ENCODE measurements at places on chromosomes 16 and 17.

- DNase-seq: no peak
Observed at GRCh38 chr16:52050418-52050817, 496.5 kb downstream of the TOX3 start.

- DNase-seq: no peak
Observed at GRCh38 chr16:58518083-58518979, 3.0 kb downstream of the SETD6 start.

- DNase-seq: no peak
Observed at GRCh38 chr16:10668322-10669045, 26.2 kb downstream of the TEKT5 start.

DNA sequence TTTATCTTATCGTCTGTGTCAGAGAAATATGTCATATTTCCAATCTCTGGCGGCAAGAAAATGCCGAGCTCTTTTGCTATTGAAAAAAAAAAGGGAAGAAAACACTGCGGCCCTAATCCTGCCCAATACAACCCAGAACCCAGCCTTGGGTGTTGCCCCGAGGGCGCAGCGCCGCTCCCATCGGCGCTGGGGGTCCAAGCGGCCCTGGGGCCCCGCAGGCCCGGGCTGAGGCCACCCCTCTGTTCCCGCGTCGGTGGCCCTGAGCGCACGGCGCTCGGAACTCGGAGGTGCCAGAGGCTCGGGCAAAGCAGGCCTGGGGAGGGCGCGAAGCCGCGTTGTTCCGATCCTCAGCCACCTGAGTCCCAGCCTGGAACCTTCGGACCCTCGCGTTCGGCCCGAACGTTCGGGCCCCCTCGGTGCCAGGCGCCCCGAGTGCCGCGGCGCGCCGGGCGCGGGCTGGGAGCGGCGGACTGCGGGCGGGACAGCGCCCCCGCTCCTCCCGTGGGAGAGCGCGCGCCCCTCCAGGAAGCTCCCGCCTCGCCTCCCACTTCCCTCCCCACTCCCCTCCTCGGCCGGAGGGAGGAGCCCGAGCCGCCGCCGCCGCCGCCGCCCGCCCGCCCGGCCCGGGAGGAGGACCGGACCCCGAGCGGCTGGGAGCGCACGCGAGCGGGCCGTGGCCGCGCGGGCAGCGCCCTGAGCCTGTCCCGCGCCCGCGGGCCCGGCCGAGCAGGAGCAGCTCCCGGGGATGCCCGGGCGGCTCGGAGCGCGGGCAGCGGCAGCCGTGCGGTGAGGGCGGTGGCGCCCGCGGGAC, at the start of gene CPNE2:
TSS of gene CPNE2 (plus strand) at position 609 of the 811 bp plus-strand sequence. CDS start 18,160 bp downstream, outside the sequence.
- no peak for DNase-seq

DNA sequence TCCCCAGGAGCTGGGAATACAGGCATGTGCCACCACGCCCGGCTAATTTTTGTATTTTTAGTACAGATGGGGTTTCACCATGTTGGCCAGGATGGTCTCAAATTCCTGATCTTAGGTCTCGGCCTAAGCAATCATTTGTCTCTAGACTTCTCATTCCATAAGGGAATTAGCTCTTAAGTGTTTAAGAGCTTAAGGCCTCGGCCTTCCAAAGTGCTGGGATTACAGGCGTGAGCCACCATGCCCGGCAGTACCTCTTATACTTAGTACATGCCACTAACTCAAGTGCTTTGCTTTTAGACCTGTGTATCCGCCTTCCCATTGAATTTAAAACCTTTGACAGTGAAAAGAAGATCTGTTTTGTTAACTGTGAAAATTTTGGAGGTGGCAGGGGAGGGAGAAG, 16.6 kb upstream of the IL21R start:
- DNase-seq: no peak

DNA sequence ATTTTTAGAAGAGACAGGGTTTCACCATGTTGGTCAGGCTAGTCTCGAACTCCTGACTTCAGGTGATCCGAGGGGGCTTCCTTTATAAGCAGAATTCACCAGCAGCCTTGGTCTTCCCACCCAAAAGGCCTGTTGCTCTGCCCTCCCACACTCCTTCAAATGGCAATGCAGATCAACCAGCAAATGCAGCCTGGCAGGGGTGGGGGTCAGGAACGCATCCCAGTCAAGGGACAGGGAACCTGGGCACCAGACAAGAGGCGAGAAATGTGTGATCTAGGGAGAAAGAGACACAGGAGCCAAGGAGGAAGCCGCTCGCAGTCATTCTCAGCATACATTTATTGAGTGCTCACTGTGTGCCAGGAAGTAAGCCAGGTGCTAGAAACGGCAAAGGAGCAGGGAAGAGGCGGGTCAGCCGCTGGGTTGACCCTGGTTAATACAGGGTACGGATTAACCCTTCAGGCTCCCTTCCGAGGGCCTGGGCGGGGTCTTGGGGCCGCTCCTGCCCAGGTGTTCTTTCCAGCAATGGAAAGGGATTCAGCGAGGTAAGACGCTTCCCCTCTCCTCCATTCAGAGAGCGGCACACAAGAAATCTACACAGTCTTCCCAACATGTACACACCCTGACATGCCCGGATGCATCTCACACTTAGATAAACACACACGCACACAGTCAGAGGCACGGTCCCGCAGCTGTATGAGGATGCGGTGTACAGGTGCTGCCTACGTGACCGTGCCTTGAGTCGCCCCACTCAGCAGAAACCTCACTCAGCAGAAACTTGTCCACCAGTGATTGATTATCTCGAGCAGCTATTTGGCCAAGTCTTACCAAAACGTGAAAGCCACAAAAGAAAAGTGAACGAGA, 6.6 kb upstream of the PITPNA start:
- DNase-seq: no peak

DNA sequence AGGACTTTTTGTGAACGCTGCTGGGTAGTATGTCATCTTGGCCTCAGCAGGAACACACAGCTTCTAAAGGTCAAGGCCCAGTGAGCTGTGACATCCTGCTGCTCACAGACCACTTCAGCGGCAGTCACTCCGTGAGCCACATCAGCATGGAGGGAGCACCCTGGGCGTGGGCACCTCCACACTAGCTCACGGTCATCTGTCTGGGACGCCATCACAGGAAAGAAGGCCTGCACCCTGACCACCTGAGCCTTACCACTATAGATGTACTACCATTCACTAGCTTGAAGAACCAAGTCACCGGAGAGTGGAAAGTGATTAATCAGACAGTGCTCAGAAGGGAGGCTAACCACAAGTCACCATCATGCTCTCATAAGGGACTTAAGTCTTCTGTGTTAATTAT, 3.3 kb downstream of the AXIN1 start:
- no peak for DNase-seq

DNA sequence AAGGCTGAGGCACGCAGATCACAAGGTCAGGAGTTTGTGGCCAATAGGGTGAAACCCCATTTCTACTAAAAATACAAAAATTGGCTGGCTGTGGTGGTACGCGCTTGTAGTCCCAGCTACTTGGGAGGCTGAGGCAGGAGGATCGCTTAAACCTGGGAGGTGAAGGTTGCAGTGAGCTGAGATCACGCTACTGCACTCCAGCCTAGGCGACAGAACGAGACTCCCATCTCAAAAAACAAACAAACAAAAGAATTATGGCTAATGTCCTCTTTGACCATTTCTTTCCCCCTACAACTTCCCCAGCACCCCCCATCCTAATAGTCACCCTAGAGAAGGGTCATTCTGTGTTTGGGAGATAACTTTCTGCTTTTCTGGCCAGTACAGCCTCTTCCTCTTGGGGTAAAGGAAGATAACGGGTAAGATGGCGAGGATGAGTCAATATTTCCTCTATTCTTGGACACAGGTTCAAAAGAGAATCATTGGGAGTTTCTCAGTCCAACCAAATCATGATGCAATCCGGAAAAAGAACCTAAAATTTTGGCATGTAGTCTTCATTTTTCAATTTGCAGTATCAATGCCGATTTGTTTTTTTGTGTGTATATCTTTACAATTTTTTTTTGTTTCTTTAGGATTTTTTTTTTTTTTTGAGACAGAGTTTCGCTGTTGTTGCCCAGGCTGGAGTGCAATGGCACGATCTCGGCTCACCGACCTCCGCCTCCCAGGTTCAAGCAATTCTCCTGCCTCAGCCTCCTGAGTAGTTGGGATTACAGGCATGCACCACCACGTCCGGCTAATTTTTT, 107.6 kb upstream of the MED13 start:
- no peak for DNase-seq

DNA sequence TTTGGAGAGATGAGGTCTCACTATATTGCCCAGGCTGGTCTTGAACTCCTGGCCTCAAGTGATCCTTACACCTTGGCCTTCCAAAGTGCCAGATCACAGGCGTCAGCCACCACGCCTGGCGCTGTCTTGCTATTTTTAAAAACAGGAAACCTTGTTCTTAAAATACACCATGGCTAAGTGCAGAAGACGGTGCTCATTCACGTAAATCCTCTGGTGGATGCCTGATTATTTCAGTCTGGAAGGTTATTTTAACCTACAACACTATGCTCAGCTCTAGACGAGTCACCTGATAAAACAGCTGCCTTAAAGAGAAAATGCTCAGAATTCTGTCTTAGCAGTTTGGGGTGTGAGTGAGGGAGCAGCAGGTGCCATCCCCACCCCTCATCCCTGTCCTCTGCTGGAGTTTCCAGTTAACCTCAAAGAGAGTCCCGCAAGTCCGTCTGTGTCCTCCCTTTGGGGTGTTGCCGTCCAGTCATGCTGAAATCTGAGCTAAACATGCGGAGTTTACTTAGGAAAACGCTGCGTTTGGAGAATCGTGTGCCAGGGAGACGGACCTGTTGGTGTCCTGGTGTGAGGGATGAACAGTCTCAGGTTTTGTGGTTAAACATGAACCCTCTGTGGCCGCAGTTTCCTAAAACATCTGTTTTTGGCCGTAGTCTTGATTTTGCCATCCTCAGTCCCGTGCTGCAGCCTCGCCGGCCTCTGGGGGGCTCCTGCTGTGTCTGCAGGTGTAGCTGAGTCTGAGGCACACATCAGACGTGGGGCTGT, 17.1 kb downstream of the SPG7 start:
- DNase-seq: no peak

GRCh38 chr16:51164574-51164973, 13.5 kb upstream of the SALL1 start:
- no peak for DNase-seq

DNA sequence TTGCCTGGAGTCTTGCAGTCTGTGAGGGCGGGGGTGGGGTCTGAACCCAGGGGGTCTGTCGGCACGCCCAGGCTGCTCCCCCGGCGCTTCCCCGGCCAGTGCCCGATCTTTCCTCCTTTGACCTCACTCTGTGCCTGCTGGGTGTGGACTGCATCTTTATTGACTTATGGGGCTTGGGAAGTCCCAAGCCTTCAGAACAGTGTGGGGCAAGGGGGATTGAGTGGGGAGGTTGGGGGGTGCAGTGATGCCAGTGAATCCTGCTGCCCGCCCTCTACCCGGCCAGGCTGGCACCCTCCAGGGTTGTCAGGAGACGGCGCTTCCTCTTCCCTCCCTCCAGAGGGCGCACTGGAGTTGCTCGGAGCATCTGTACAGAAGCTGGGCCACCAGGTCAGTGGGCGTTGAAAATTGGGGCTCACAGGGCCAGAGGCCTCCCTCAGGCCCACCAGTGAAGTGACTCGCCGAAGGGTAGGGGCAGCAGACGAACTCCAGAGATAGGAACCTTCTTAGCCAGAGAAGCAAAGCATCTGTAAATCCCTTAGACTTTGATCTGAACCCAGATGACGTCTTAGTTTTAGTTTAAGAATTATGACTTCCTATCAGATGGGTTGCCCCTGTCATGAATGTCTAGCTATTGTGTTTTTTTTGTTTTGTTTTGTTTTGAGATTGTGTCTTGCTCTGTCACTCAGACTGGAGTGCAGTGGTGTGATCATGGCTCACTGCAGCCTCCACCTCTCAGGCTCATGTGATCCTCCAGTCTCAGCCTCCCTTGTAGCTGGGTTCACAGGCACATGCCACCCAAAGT, 184.8 kb upstream of the CIBAR2 start:
- DNase-seq: no peak

- DNase-seq: no peak
Observed at GRCh38 chr16:67549240-67549639, 13.1 kb upstream of the CTCF start.

DNA sequence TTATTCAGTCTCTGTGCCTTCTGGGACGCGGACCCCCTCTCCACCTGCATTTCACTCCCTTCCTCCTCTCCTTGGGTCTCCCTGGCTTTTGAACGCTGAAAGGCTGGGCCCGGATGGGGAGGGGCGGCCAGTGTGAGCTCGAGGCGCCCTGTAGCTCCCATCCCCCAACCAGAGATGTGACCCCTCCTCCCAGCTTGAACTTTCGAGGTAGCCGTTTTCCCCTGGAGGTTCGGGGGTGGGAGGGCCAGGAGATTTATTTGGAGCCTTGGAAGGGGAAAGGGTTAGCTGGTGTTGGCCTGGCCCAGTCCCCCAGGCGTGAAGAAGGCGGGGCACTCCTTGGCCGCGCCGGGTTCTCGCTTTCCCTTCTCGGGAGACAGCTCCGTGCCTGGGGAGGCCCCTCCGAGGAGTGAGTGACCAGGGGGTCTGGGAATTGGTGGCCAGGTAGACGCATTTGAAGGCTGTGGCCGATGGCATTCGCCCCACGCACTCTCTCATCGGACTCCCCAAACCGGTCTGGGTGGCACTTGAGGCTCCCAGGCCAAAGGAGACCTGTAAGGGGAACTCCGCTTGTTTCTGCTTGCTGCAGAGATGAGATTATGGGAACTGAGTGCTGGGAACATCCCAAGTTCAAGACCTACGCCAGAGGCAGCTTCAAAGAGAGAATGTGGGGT, 942 bp downstream of the LDAF1 start:
- no peak for DNase-seq

DNA sequence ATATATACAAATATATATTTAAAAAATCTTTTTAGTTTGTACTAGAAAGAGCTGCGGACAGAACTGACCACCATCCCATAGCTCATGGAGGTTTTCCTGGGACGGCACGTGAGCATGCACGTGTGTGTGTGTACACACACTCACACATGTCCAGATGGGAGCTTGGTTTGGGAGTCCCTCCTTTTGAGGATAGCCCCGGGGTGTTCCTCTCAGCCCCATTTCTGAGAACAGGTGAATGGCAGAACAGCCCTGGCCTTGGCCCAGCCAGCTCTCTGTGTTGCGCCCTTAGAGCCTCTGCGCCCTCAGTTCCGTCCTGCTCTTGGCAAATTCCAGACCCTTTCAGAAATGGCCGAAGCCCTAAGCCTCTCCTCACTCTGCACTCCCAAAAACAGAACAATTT, 70.1 kb downstream of the AMFR start:
- no peak for DNase-seq

DNA sequence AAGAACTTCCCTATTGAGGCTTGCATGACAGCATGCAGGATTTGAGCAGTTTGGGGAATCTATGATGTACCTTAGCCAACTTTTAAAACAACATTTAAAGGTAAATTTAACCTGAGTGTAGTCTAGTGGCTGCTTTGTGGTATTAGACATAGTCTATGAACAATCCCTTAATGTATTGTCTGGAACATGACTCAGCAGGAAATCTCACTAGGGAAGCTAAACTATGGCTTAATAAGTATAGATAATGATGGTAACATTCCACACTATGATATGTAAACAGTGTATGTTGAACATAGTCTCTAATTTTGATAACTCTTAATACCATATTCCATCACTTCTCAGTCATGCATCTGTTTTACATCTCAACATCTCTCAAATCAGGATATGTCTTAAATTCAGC, 52.1 kb upstream of the SLC12A3 start:
- no peak for DNase-seq

- DNase-seq: no peak
Observed at GRCh38 chr17:4006745-4007211, 42.5 kb upstream of the ATP2A3 start.

Data from NCI-H446 (cell line).